ENCODE measurements at places on chromosomes 6 and 20.

DNA sequence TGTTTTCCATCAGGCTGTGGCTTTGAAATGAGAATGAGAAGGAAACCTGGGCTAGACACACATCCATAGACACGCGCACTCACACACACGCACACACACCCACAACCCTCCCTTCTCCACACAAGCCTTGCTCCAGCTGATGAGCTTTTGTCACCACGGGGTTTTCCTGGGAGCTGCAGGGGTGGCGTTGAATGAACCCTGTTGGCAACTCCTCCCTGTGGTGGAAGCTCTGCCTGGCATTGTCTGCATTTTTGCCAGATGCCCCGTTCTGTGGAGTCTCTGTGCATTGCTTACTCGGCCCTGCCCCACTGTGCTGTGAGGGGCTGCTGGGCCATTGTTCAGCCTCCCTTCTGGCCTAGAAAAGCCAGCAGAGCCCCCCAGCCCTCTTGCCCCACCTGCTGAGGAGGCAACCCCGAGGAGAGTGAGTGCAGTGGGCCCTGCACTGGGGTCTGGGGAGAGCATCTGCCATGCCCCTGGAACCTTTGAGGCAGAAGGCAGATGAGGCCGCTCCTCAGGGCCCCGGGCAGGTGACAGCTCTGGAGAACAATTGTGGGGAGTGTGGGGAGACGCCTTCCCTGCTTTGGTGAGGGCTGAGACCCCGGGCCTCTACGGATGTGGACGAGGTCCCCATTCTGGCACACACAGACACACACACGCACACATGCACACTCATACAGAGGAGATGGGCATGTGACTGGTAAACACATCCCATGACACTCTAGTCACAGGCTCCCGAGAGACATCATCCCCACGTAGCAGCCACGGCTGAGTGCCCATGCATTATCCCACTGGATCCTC is 9.9 kb downstream of the ADIG start:
- DNase-seq = no peak

- DNase-seq = no peak
Observed at GRCh38 chr6:116406678-116407345, 36.1 kb downstream of the DSE start.

DNA sequence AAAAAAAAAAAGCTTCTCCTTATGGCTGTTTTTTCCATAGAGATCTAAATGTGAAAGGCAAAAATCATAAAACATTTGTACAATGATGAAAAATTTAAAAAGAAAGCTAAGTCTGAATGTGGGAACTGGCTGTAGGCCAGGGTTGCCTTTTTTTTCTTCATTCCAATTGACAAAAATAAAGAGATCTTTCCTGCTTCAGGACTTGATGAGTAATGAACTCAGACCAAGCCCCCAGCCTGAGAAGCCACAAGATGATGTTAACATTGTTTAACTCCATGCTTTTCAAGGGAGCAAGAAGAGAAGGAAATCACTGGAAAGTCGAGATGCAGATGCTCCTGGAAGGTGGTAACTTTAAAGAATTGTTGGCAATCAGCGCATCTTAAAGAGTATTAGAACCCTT is 41.4 kb downstream of the TRMT6 start:
- DNase-seq = no peak

DNA sequence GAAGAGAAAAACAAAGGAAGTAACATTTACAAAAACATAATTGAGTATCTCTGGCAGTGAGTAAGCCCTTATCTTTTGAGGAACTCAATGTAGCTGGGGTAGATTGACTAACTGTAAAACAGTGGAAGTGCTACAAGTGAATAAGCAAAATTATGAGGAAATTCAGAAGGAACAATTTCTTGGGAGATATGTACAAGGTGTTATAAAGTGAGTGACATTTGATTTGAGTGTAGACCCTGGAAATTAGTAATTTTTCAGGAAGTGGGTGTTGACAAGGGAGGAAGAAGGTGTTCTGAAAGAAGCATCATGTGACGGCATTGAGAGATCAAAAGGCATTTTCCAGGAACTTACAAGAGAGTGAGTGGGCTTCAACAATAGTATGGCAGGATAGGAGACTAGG is 22.2 kb downstream of the XRN2 start:
- no peak for DNase-seq

DNA sequence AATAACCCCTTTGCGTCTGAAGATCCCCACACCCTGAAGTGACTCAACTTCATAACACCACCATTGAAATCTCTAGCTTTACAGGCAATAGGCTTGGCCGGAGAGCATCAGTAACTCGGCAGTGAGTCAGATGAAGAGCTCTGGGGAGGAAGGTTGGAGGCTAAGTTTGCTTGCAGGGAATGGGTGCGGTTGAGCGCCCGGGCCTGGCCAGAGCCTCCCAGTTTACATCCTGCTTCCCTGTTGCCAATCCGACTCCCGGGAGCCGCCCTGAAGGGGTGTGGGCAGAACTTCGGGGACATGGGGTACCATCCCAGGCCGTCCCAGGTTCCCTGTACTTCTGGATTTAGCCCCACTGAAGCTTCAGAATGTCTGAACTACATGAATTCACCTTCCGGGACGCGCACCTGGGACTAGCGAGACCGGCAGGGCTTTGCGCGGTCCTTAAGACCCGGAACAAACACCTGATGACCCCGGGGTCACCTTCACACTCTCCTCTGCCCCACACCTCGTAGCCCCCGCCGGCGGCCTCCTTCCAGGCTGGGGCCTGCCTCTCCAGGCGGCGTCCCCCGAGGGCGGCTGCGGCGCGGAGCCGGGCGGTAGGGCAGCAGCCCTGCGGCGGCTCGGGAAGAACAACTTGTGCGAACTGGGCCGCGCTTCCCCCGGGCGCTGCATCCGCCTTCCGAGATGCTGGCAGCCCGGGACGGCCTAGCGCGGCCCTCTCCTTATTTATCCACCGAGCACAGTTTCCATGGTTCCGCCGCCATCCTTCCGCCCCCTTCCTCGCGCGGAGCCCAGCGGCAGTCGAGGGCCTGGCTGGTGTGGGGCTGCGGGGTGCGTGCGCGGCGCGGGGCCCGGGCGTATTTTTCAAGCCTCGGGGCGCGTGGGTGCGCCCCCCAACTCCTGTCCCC is 56.6 kb upstream of the RREB1 start:
- DNase-seq = peak; percentile 14

GRCh38 chr6:5274231-5274630 is 12.9 kb downstream of the FARS2 start:
- DNase-seq = no peak

GRCh38 chr6:36079601-36080000 is 50.7 kb upstream of the MAPK13 start:
- no peak for DNase-seq

GRCh38 chr6:143397227-143398222 is 53.0 kb downstream of the ADAT2 start:
- peak; percentile 1 for DNase-seq

GRCh38 chr6:157845493-157846259 is 22.6 kb downstream of the SNX9 start:
- no peak for DNase-seq

DNA sequence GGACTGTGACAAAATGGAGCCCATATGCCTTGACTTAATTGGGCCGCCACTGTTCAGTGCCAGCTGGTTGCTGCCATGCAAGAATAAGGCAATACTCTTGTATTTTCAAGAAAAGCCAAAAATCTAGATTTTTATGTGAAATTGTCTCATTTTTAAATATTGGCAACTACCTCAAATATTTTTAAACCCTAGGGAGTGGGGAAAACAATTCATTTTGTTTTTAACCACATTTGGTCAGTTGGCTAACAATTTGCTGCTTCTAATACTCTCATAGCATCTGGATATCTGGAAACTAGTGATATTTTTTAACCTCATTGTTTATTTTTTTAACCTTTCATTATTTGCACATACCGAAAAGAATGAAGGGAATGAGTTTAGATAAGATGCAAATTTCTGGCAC is 91.0 kb downstream of the EYA2 start:
- DNase-seq = no peak

DNA sequence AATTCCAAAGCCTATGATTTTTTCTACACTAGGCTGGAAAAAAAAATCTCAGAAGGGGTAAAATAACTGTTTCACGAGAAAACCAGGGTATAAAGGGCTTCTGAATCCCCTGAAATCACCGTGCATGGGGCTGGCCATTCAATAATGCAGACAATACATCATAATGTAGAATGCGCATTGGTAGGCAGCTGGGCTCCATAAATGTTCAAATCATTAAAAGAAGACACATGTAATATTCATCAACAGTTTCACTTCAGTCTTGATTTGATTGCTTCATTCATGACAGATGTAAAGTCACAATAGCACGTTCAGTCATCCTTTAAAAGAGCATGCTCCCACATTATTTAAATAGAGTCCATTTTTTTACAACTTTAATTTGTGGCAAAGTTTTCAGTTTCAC is 20.5 kb downstream of the PTCHD4 start:
- no peak for DNase-seq

DNA sequence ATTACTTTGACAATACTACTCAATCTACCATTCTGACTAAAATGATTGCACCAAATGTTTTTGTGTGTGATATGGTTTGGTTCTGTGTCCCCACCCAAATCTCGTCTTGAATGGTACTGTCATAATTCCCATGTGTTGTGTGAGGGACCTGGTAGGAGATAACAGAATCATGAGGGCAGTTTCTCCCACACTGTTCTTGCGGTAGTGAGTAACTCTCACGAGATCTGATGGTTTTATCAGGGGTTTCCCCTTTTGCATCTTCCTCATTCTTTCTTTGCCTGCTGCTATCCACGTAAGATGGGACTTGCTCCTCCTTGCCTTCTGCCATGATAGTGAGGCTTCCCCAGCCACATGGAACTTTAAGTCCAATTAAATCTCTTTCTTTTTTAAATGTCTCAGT is 20.8 kb downstream of the SYCP2 start:
- no peak for DNase-seq

DNA sequence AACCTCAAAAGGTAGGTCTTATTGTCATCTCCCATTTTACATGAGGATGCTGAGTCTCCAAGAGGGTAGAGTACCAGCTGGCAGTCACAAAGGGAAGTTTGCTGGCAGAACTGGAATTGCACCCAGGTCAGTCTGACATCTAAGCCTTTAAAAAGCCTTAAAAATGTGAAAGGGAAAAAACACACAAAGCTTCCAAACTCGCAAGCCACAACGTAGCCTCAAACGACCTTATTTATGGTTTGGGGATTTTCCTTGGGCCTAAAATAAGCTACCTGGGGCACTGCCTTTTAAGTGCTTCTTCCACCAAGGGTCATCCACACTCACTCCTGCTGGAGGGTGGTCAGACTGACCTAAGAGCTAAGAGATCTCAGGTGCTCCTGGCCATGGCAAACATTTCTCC is 2.1 kb downstream of the MBOAT1 start:
- DNase-seq = no peak
